Hippocampal formation (tissue), 2 donors: ENCODE measurements at places on chromosomes 12 and 14.

DNA sequence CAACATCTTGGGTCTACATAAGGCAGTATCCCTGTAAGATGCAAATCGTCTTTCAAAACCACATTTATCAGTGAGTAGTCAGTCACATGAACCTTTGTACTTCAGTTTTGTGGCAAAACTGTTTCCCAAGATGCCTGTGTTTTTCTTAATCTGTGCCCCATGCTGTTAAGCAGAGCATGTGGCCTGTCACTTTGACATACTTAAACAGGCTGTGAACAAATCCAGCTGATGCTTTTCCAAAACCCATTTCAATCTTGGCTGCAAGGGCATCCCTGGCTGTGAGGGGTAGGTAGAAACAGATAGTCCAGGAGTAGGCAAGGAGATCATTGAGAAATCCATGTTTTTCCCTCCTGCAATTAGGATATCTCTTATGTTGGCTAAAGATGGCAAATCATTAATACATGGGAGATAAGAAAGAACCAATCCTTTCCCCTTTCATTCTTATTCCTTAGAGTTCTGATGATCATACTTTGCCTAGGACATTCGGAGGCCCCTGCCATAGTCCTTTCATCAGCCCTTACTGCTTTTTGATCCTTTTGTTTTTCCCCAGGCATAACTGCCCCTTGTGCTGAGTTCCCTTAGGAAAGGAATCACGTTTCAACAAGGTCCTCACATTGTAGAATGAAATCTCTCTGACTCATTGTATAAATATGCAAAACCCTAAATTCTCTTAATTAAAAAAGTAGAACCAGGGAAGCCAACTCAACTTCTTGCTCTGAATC lies 121.1 kb upstream of the EEA1 start:
- no peak for DNase-seq

DNA sequence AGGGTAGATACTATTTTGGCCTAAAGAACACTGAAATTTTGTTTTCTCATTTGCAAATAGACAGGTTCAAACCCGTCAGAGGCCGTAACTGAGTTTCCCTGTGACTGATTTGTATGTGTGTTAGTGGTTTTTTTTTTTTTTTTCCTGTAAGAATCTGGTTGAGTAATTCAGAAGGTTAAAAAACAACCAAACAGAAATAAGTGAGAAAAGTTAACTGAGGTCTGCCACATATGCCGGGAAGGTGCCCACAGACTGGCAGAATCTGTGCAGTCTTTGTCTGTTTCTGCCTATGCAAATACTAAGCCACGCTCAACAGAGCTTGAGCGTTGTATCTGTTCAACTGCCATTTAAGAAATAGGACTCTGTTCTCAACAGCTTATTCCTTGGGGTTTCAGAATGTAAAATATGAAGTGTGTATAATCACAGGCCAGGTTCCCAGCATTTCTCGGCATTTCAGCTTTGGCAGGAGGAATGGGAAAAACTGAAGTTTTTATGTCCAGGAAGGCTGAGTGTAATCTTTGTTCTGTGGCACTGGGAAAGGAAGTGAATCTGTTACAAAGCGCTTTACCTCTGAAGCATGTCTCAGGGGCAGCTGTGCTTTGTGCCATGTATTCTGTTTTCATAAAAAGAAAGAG lies 181.9 kb downstream of the PRKCH start:
- DNase-seq = no peak

DNA sequence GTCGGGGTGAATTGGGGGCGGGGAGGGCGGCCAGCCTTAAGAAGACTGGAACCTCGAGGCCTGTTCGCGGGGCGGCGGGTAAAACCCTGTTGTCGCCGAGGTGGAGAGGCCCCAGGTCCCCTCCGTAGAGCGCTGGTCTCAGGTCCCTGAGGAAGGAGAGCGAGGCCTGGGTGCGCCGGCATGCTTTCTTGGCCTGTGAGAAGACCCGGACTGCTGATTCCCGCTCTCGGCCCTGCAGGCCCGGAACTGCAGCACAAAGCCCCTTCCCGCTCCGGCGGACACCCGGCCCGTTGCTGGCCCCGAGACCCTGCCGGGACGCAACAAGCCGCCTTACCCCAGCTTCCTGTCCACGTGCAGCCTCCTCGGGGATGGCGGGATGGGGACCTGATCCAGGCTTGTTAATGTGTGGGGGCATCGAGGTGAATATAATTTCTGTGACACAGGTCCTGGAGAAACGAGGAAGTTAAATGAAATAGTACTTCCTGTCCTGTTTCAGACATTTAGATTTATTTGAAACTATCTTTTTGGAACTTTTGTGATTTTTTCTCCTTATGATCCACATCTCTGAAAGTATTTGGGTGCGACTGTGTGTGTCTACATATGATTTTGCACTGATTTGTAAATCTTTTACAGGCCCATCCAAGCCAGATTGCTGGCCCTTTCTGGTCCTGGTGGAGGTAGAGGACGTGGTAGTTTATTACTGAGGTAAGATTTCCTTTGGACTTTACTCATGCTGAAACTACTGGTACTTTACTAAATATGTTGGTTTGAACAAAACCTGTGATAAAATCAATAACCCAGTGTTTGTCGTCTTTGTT lies 600 bp downstream of the PNN start:
- no peak for DNase-seq

GRCh38 chr12:54195737-54196347 lies 7.1 kb upstream of the SMUG1 start:
- no peak for DNase-seq

GRCh38 chr14:64707661-64708060 lies 3.4 kb downstream of the PLEKHG3 start:
- DNase-seq = no peak

DNA sequence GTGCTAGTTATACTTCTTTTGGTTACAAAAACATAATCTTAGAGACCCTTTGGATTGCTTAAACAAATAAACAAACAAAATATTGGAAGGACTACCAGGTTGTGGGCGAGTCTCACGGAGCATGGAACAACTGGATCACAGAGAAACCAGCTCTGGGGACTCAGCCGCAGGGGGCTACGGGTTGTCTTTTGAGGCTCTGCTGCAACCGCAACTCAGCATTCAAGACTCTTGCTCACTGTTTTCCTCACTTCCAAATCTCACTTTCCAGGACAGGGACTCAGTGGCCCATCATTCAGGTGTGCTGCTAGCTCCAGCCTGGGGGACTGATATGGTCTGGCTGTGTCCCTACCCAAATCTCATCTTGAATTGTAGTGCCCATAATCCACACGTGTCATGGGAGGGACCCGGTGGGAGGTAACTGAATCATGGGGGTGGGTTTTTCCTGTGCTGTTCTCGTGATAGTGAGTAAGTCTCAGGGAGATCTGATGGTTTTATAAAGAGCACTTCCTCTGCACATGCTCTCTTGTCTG lies 14.0 kb upstream of the SERPINA4 start:
- no peak for DNase-seq

DNA sequence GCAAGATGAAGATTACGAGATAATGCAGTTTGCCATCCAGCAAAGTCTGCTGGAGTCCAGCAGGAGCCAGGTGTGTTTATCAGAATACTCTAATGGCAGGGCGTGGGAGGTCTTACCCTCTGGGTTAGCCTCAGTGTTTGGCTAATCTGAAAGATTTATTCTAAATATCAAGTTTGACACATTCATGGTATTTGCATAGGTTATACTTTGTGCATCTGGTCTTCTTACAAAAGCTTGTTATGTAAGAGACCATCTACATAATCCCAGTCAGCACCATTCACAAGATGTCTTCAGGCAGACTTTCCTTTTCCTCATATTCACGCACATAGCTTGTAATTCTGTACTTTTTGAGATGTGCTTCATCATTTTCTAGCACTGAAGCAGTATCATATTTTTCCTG lies 14.4 kb downstream of the C12orf76 start:
- no peak for DNase-seq

DNA sequence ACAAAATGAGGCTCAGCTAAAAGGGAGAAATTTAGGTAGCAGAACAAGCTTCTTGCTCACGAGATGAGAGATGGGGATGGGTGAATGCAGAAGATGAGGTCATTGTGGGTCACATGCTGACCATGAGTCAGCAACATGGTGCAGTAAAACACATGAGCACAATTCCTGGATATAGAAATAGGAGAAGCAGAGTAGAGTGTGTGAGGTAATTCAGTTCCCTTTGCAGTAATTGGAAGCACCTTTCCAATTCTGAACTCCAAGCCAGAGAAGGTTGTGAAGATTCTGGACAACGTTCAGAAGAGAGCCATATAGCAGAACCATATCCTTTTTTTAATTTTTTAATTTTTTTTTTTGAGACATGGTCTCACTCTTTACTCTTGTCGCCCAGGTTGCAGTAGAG lies 62.0 kb upstream of the LMNTD1 start:
- no peak for DNase-seq

DNA sequence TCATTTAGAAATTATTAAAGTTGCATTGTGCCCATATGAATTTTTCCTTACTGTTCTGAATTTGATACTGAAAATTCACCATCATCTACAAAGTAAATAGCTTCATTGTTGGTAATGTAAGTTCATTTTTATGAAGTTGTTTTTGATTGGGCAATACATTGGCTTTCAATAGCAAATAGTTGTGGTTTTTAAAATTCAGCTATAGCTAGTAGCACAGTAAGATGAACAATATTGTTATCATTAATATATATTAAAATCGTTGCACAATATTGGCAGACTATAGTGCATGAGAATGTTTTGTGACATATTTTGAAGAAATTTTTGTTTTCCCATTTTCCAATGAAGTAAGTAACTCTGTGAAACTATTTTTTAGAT lies 575.0 kb downstream of the PRKD1 start:
- DNase-seq = no peak

DNA sequence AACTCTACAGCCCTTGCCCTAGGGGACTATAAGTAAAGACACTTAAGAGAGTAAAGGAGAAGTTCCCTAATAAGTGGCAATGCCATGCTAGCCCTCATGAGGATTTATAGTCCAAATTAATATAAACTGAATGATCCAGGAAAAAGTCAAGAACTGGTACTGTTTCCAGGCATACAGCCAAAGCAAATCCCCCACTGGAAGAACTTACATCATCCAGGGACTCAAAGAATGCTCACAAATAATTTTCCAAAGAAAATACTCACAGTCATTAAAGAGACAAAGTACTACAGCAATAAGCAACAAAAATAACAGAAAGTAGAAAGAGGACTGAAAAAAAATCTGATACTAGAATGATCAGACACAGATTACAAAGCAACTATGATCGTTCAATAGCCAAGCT lies 79.7 kb upstream of the RAP1B start:
- DNase-seq = no peak

DNA sequence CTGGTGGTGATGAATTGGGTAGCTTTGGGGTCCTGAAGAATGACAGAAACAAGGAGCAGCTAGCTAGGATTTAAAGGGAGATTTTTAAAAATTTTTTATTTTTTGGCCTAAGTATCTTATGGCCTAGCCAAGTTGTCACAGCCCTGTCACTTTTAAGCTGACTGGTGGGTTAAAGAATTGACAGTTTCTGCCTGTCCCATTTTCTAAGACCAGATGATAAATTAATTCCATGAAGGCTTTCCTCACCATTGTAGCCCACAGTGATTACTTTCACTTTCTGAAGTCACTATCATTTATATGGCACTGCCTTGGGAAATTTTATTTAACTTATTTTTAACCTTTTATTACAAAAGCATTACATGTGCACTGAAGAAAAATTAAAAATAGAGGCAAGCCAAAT lies 43.2 kb downstream of the BICDL1 start:
- DNase-seq = no peak

DNA sequence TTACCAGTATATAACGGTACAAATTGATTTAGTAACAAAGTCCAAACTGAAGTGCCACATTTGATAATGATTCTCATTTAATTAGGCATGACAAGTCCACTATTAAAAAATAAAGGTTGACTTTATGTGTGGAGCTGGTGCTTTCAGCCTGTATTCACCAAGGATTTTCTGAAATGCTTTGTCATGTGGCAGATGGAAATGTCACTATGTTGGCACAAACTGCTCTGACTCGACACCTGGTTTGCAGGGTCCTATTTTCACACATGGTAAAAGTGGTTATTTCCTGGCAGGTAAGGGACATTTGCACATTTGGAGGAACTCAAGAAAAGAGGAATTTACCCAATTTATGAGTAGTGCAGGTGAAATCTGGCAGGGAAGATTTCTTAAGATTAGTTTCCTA lies 572.6 kb upstream of the MDGA2 start:
- no peak for DNase-seq

DNA sequence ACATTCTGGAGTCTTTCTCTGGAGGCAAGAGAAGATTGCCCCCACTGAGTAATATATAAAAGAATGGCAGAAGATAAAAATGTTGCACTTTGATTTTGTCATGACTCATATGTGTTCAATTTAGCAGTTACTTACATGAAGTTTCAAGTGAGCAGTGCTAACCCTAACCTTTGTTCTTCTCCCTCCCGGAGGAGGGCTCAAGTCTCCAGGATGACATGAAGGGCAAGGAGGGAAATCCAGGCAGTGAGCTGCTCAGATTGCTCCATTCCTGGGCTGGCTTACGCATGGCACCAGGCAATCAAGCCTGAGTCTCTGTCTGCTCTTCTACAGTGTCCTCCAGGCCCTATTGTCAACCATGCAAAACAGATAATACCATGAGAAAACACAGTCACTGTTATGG lies 322.3 kb downstream of the DUSP6 start:
- no peak for DNase-seq

- no peak for DNase-seq
These were observed 84.1 kb upstream of the MED13L start for GRCh38 chr12:116361414-116362223.

- DNase-seq = no peak
These were observed 208.8 kb upstream of the EEA1 start for GRCh38 chr12:93137656-93138612.

- DNase-seq = no peak
These were observed 120.1 kb downstream of the SMOC1 start for GRCh38 chr14:69999261-69999674.

DNA sequence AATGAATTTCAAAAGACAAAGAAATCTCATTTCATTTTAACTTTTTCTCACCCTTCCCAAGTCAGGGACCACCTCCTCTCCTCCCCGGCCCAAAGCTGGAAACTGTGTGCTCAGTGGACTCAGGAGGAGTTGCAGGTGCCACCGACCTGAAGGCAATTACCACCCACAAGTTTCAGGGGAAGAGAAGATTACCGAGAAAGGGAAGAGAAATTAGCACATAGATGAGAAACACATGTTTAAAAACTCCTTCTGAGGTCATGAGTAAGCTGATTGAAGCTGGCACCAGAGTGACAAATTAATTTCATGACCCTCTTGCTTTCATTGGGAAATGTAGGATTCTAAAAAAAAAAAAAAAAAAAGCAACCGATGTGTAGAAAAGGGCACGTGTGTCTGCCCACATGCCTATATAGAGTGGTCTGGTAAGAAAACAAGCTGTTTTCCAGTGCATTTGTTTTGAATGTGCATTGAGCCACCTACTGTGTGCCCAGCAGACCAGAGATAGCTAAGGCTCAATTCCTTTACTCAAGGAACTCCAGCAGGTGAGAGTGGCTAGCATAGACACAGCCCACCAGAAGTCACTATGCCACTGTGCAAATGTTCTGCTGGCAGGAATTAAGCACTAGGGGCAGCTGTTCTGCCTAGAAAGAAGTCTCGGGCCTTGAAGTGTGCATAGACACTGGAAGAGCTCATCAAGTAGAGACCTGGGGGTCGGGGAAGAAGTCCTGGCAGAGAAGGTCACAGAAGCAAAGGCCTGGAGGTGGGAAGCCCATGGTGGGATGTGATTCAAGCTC lies 30.5 kb downstream of the DPF3 start:
- no peak for DNase-seq
